Glutamatergic neuron (in vitro differentiated cells): ENCODE measurements at places on chromosomes 5 and 9.

DNA sequence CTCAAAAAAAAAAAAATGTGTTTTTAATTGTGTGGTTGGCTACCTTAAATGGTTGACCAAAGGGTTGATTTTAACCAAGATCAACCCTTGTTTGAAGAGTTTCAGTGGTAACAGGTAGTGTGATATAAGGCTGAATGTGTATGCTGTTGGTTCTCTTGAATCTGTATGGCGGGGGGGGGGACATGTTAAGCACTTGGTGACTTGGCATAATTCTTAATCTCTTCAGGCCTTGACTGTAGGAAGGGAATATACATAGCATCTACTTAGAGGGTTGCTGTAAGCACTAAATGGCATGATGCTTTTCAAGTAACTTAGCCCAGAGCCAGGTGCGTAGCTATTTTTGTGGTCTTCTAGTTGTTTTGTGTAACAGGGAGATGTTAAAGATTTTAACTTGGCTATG, 5.6 kb upstream of the SPRY4 start:
- no peak for DNase-seq

DNA sequence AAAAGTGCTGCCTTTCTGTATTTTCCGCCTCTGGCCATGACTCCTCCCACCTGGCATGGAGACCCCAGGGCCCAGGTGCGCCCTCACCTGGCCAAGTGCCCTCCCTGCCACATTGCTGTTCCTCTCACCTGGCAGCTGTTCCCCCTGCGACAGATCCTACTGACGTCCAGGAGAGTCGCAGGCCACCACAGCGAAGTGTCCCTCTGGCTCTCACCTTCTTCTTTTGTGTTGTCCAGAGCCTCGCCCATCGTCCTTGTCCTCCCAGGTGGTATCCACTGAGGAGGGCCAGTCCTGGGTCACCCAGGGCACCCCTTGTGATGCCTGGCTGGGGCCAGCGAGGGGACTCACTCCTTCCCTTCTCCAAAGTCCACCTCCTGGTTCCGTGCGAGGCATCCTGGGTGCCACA, 2.6 kb downstream of the NKD2 start:
- DNase-seq: peak; percentile 50

- DNase-seq: no peak
Measured at GRCh38 chr5:54156577-54156976, 153.8 kb downstream of the ARL15 start.

GRCh38 chr5:9483243-9483642, 62.6 kb downstream of the SEMA5A start:
- no peak for DNase-seq

DNA sequence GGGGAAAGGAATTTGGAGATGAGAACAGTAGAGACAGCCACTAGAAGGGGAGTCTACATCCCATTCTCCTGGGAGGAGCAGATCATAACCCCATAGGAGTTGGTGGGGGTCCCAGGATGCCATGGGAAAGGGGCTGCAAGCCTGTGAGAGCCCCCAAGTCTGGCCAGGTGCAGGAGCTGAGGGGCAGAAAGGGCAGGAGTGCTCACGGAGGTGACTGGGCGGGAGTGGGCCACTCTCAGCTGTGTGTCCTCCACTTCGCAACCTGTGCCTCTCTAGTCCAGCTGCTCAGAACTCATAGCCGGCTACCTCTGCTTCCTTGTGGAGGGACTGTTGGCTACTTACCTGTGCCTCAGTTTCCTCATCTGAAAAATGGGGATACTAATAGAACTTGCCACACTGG, 263.9 kb downstream of the FSTL4 start:
- no peak for DNase-seq

- no peak for DNase-seq
Measured at GRCh38 chr9:113659740-113660139, 196.2 kb downstream of the RGS3 start.

DNA sequence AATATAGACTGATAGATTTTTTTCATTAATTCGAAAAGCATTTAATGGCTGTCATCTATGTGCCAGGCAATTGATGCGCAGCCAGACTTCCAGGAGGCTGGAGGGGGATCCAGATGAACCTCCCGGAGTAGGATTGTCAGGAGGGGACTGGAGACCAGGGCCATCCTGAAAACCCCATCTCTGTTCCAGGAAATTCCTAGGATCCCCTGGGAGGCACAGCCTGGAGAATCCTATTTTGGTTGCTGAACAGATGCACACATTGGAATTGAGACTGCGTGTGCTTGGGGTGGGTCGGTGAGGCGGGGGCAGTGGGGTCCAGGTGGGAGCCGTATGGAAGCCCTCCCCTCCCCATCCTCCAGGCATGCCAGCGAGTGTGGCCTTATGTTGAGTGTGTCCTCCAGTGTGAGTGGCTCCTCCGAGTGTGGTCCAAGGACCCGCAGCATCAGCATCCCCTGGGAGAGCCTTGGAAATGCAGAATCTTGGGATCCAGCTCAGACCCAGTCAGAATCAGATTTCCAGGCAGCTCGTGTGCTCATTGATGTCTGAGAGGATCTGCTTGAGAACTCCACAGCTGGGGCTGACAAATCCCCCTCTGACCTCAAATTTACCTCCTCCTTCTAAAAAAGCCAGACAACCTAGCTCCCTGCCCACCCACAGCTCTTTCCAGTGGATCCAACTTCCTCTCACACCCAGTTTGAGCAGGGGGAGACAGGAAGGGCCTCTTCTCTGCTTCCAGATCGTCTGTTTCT, 38.7 kb downstream of the ROPN1L start:
- DNase-seq: no peak

GRCh38 chr5:164475339-164475977, 970.0 kb downstream of the MAT2B start:
- DNase-seq: no peak

DNA sequence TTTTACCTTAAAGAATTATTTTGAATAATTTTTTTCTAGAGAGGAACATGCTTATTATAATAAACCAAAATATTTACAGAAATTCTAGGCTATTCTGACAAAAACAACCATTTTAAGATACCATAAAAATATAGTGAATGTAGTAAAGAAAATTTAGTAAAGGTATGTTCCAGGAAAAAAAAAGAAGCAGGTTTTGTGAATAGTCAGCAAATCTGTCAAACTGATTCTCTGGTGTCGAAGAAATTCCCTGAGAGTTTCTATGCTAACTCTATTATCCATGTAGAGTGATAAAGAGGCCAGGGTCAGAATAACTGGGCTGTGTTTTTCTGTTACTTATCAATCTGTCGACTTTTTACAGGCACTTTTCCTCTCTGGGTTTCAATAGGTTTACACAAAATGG, 459.2 kb downstream of the KIF4B start:
- no peak for DNase-seq

DNA sequence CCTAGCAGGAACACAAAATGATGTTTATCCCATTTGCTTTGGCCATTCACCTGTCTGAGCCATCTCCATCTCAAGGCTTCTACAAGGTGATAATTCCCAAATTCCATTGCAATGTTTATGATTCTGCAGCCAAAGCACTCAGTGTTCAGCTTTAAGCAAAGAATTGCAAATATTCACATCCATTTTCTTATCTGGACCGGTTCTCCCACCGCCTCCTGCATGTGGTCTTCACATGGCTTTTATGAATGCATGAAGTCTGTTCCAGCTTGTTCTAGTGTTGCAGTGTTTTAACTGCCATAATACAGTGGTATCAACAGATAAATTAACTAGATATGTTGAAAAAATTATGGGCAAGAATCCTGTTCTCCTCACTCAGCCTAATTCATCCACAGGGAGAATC, 443.0 kb upstream of the KLF4 start:
- no peak for DNase-seq

DNA sequence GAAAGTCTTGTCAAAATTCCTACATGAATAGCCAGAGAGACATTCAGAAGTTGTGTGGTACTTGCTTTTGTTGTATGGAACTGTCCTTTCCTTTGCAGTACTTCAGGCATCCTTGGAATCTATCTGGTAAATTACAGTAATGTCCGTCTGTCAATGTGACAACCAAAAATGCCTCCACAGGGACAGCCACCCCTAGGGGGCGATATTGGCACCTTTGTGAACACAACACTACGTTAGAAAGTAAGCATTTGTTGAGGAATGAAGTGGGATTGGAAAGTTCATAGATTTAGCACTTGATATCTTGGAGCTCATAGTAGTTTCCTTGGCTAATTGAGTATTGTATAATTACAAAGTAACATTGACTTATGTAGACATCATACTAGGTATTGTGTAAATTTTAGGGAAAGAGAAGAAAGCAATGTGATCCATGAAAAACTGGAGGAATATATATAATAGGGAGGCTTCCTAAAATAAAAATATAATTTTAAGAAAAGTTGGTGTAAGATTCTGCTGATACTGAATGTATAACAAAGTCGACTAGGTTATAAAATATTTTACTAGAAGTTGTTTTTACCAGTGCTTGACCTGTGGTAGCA, 32.7 kb downstream of the TMEFF1 start:
- DNase-seq: peak; percentile 84

DNA sequence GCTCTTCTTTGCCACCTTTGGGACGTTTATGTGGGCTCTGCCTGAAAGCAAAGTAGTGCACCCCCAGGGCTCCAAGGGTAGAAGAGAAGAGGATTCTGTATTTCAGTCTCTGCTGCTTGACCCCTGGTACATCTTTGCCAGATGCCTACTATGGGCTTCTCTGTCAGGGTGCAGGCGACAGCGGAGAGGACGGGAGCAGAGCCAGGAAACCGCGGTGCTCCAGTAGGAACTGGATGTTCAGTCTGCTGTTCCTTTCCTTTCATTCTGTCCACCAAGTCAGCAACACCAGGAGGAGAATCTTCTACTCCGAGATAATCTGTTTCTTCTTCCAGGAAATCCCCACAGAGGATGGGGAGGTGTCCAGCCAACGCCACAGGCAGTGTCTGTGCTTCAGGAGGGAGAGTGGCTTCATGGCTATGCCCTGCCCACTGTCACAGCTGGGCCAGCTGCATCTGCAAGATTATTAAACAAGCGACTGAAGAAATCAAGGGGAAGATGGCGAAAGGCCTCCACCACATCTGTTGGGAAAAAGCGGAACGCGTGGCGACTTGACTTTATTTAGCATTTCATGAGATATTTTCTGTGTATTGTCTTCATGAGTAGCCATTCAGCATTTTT, 398.3 kb downstream of the IRX1 start:
- no peak for DNase-seq

- no peak for DNase-seq
Measured at GRCh38 chr9:78356634-78357033, 59.7 kb downstream of the PSAT1 start.

GRCh38 chr9:78746010-78746409, 449.1 kb downstream of the PSAT1 start:
- DNase-seq: no peak

- no peak for DNase-seq
Measured at GRCh38 chr9:136225366-136225747, 20.3 kb downstream of the QSOX2 start.

DNA sequence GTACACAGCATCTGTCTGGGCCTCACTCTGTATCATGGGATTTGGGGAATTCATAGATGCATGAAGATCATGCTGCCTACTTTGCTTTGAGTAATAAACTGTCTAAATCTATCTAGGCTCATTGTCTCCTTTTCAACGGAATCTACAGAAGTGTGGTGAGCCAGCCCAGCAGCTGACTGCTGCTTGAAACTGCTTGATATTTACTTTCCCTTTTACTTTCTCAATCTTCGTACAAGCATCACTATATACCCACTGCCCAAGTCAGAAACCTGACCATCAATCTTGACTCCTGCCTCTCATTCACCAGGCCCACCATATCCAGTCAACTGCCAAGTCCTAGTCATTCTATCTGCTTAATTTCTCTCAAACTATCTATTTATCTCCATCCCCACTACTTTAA, 142.9 kb downstream of the NR2F1-AS1 start:
- no peak for DNase-seq

DNA sequence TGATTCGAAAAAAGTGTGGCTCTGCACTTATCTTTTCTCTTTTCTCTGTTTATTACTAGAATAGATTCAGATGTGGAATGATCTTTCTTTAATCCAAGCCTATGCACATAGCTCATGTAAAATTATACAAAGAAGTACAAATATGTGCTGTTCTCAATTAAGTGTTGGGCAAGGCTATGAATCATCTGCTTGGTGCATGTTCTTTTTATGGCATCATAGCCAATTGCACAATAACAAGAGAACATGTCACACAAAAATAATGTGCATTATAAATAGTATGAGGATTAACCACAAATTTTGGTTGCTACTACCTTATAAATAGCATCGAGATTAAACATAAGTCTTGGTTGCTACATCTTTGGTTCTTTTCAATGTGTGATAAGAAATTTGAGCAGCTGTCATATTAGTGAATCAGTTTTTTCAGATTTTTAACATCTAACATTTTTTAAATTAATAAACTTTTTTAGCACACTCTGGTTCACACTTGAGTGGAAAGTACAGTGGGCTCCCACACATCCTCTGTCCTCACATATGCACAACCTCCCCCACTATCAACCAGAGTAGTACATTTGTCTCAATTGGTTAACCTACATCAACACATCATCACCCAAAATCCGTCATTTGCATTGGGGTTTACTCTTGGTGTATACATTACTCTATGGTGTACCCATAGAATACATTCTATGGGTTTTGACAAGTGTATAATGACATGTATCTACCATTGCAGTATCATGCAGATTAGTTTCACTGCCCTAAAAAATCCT, 6.8 kb upstream of the RECK start:
- no peak for DNase-seq

- DNase-seq: no peak
Measured at GRCh38 chr9:21392270-21392669, 7.1 kb upstream of the IFNA2 start.

GRCh38 chr5:82640916-82641315, 362.8 kb upstream of the RPS23 start:
- DNase-seq: no peak

- no peak for DNase-seq
Measured at GRCh38 chr5:119945691-119946090, 316.3 kb downstream of the FAM170A start.

DNA sequence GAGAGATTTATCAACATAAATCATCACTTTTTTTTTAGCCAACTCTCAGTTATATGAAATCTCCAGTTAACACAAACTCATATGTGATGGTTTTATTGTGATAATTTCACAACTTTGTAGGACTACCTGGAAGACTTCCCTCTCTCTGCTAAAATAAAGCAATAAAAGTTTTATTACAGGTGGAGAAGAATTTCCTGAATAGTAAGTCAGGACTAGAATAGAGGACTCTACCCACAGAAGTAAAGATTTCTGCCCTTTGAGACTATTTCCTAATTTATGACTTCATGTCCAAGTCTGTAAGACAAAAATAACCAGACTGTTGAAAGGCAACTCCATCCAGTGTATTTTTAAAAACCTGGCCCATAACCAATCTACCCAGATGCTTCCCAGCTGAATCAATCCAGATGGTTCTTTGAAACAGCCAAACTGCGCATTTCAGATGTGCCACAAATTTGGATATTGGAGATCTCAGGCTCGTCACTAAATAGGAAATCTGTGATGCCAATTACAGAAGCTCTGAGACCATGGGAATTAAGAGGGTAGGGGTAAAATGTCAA, 234.0 kb upstream of the NMUR2 start:
- DNase-seq: no peak

- no peak for DNase-seq
Measured at GRCh38 chr9:91886414-91887076, 63.5 kb downstream of the ROR2 start.

DNA sequence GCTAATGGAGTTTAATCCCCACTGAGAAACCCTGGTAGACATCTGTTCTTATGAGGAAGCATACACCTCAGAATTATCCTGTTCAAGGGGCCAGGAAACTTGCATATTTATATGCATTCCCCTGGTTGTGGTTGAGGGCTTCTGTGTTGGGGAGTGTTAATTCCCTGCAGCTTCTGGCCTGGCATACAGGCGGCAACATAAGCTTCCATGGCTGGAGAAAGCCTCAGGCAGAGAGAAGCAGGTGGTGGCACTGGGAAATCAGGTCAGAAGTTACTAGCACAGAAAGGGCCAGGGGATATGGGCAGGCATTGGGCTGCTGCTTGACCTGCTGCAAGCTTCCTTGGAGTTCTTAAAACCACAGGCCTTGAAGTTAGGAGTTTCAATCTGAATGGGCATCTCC, 166.1 kb upstream of the SEMA6A start:
- no peak for DNase-seq
